ENCODE measurements at places on chromosomes 16 and 17.
A peak's percentile ranks its signal among the peaks of the same experiment; 100 is the strongest.

DNA sequence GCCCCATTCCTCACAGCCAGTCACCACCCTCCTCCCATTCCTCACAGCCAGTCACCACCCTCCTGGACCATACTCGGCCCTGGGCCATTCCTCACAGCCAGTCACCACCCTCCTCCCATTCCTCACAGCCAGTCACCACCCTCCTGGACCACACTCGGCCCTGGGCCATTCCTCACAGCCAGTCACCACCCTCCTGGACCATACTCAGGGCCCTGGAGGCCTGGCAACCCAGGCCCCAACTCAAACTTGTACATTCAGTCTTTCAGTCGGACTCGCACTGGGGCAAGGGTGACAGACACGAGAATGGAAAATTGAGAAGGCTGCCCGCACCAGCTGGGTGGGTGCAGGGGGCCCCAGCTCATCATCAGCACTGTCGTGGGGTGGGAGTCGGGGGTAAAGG, 30.4 kb upstream of the FOXK2 start:
- no peak for DNase-seq

DNA sequence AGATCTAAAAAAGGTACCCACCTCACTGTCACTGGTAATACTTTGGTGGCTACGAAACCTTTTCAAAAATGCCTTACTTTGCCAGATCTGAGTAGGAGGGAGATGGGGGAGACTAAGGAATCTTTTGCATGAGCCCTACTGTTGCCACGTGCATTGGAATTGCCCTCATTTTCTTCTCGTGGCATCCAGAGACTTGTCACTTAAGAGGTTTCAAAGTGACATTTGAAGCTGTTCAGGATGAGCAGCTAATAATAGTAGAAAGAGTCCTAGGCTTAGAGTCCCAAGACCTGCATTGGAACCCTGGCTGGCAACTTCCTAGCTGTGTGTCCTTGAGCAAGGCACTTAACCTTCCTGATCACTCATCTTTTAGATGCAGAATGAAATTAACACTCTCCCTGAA, 43.5 kb downstream of the GPRC5B start:
- DNase-seq: no peak

DNA sequence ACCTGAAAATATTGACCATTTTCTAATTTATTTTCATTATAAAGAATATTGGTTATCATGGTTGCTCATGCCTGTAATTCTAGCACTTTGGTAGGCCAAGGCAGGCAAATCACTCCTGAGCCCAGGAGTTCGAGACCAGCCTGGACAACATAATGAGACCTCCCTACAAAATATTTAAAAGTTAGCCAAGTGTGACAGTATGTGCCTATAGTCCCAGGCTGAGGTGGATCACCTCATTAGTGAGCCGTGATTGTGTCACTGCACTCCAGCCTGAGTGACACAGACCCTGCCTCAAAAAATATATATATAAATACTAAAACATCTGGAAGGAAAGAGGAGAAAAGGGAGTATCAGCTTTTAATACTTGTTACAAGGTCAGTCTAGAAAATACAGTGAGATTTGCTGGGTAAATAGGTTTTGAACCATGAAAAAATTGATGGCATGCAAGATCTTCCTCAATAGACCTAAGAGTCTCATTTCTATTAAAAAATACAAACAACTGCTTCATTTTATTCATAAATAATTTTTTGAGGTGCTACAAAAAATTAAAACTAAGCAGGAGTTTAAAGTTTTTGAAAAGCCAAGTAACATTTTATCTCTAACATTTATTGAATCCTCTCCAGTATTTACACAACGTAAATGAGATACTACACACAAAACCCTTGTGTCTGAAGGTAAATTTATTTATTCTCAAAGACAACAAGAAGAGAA, 47.7 kb downstream of the TUBD1 start:
- DNase-seq: no peak

DNA sequence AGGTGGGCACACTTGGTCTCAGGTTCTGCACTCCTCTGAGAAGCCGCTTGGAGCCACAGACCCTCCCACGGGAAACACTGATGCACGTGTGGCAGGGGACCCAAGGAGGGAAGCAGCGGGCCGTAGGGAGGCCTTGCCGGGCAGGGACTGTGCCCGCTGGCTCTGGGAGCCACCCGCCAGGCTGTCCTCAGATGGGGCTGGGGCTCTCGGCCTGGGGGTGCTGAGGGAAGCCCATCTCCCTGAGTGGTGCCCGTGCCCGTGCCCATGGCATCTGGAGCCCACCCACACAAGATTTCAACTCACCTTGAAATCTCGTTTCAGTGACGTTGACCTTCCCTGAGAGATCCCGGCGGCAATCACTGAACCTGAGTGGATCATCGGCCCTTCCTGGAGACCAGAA, 12.6 kb upstream of the CCDC154 start:
- DNase-seq: no peak

DNA sequence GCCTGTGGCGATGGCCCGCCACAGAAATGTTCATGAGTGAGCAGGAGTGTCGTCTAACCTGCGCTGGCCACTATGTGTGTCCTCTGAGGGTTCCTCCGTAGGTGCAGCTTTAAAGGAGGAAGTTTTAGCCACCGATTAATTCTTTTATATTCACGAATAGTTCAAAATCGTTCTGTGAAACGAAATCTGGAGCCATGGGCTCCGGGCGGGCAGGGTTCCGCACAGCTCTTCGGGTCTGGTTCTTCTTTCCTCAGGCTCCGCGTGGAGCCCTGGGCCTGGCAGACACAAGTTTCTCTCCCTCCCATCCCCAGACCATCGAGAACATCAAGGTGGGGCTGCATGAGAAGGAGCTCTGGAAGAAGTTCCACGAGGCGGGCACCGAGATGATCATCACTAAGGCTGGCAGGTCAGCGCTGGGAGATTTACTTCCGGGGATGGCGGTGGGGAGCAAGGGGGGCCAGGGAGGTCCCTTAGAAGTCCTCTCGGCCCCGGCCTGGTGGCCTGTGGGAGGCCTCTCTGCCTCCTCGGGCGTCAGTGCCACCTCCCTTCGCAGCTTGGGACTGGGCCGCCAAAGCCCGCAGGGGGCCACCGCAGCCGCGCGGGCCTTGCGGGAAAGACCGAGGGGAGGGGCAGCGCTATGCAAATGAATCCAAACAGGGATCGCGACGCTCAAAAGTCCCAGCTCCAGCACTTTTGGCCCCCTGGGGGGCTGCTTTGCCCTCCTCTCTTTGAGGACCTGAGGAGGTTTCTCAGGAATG, 5.2 kb downstream of the TBX4 start:
- no peak for DNase-seq

GRCh38 chr17:82475458-82475857, 16.9 kb downstream of the NARF start:
- no peak for DNase-seq

DNA sequence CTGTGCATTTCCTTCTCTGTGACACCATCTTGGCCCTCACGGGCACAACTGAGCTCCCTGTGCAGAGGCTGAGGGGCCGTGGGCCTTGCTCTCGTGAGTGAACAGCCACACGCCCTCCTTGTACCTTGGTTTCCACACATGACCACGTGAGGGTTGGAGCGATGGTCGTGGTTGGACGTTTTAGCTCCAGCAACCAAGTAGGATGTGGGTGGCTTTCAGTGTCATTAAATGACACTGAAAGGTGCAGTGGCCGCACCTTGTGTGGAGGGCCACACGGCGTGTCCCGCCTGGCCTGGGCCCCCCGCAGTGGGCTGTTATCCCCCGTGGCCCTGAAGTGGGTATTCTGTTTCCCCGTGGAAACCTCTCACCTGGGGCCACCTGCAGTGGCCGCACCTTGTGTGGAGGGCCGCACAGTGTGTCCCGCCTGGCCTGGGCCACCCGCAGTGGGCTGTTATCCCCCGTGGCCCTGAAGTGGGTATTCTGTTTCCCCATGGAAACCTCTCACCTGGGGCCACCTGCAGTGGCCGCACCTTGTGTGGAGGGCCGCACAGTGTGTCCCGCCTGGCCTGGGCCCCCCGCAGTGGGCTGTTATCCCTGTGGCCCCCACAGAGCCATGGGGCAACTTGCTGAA, 28.2 kb downstream of the ACSF3 start:
- DNase-seq: no peak

DNA sequence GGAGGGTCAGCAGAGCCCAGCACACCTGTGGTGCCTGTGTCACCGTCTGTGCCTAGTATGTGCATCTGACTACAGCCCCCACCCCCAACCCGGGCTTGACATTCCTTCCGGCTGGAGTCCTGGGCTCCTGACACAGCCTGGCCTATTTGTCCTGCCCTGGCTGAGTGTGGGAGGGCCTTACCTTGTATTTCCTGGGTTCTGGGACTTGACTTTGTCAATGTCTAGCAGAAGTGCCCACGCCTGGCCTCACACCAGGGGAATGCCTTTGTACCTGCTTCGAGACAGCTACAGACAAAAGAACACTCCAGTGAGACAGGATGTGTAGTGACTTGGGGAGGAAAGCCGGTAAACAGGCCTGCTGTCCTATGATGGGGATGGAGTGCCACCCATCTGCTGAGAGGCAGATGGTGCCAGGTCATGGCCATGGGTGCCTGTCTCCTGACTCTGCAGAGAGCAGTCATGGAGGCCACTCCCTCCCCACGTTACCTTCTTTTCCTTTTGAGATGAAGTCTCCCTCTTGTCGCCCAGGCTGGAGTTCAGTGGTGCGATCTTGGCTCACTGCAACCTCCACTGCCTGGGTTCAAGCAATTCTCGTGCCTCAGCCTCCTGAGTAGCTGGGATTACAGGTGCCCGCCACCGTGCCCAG, 42.8 kb downstream of the TNFRSF13B start:
- DNase-seq: no peak

- no peak for DNase-seq
Measured at GRCh38 chr17:34299027-34299426, 13.5 kb downstream of the CCL11 start.

DNA sequence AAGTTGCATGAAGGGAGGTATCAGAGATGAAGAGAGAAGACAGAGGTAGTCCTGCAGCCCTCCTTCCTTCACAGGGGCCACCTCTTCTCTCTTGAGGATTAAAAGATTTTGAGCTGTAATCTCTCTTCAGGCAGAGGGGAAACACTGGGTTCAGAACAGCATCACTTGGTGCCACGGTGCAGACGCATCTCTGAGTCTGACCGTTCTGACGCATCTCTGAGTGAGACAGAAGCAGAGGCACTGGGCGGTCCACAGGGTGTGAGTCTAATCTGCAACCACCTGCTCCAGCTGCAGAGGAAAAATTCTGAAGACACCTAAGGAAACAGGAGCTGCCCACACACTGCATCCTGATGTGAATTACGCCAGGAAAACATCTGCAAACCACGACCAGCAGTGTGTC, 5.3 kb upstream of the KRT37 start:
- DNase-seq: no peak

- DNase-seq: no peak
Measured at GRCh38 chr16:12651765-12652512, 151.7 kb downstream of the CPPED1 start.

DNA sequence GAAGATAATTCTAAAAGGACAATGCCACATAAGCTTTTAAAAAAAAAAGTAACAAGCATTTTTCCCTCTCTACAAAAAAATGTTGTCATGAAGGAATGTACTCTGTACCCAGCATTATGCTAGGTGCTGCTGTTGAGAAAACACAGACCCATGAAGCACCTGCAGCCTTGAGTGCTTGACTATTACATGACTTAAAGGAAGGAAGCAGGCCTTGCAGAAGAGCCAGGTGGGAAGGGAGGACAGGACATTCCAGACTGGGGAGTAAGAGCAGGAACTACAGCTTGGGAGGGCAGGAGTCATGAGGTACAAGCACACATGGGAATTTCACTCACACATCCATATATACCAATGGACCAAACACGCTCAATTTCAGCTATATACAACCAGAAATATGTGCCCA, 3.8 kb downstream of the MYO1D start:
- DNase-seq: no peak

DNA sequence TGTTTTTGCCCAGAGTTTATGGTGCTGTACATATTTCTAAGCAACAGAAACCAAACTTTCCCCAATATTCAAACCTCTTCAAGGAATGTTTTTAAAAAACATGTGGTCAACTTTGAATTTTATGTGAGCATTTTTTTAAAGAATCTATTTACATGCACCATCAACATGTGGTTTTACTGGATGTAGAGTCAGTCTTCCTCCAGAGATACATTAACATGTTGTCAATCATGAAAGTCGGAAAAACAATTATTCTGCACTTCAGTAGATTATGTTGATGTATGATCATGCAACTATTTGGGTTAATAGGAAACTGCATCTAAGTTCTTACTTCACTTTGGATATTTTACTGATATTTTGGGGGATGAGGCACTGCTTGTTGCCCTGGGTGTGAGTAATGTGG, 208.6 kb downstream of the FOXL1 start:
- DNase-seq: no peak

- DNase-seq: peak; percentile 42
Measured at GRCh38 chr16:89026121-89026612, 49.2 kb upstream of the CBFA2T3 start.

GRCh38 chr17:7020894-7021664, 1.8 kb upstream of the BCL6B start:
- DNase-seq: no peak

GRCh38 chr16:79950932-79951719, 350.6 kb upstream of the MAF start:
- DNase-seq: no peak

- DNase-seq: no peak
Measured at GRCh38 chr16:27464626-27465482, 62.9 kb downstream of the IL21R start.

- DNase-seq: no peak
Measured at GRCh38 chr16:83245061-83245460, 562.7 kb upstream of the HSBP1 start.

DNA sequence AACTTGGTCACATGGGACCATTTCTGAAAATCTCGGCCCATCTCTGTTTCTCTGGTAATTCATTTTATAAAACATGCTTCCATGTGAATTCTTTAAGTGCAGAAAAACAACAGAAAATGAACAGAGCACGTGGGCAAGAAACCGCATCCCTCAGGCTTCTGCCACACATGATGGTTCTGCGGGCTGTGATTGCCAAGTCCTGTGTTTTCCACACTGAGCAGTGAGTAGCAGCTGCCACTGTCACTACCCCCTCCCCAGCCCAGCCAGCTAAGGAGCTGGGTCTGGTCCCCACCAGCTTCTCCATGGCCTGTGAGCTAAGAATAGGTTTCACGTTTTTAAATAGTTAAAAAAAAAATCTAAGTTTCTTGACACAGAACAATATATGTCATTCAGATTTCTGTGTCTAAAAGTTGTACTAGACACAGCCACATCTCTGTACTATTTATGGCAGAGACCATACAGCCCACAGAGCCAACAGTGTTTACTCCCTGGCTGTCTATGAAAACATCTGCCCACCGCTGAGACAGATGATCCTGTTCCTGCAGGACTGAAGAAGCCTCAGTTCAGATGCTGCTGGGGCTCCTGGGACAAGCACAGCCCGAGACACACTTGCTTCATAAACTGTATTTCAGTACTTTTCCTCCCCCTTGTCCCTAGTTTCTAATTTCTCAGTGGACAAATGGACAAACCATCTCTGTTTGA, 41.5 kb downstream of the USP22 start:
- no peak for DNase-seq

- DNase-seq: no peak
Measured at GRCh38 chr16:75044800-75045361, 46.1 kb downstream of the ZNRF1 start.

DNA sequence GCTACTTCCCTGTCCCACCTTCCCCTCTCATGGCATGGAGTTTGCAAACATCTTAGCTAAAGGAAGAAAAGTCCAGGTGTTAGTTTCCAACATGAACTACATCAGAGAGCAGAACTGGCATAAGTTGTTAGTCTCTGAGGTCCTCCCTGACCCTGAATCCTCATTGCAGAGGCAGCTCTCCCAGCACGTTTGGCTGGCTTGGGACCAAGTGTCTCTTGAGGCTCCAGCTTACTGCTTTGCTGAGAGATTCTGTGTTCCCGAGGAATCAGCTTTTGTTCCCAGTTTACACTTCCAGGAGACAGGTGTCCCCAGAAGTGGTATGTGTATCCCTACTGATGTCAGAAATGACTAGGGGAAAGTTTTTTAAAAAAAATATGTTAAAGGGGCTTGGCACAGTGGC, 14.7 kb downstream of the DNAH9 start:
- DNase-seq: no peak
